ENCODE measurements at places on chromosomes 6 and 20.
A peak's percentile ranks its signal among the peaks of the same experiment; 100 is the strongest.

GRCh38 chr20:7497985-7498384 lies 442.3 kb downstream of the HAO1 start:
- DNase-seq = no peak

DNA sequence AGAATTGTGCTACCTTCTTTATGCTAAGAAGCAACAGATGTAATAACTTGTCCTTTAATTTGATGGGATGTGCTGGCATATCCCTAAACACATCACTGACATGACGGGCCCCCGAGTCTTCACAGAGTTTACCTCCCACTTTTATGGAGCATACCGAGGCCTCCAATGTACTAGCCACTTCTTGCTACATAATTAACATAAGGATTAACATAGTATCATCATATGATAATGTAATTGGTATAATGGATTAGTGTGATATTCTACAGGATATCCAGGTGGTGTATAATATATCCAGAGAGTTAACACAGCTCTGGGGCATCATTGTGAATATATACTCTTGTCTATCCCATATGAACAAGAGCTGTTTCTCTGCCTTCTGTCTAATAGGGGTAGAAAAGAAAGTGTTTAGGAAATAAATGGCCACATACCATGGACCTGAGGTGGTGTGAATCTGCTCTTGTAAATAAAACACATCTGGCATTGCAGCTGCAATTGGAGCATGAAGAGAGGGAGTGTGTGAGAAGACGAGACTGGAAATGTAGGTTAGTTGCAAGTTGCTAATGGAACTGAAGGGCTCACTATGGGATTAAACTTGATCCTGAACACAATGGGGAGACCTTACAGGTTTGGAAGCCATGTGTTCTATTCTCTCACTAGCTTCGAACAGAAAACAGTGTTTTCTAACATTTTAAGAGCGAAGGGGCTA lies 102.3 kb downstream of the IYD start:
- DNase-seq = no peak

DNA sequence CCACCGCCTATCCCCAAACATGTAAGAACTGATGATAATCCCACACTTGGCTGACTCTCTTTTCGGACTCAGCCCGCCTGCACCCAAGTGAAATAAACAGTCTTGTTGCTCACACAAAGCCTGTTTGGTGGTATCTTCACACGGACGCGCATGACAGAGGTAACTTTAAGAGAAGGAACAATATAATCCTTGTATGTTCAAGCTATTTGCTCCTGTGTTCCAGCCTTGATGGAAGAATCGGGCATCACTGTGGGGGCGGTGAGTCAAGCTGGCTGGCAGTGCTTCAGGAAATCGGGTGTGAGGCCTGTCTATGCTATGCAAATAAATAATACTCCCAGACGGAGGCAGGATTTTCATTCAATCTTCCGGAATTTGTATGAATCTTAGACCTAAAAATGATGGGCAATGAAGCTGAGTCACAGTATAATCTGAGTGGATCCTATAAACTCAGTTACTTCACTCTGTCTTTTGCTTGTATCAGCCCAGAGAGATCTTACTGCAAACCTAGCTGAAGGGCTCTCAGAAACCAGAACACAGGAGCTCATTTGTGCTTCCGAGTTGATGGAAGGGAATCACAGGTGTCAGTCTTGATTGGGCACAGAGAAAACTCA lies 45.2 kb upstream of the NT5E start:
- no peak for DNase-seq

GRCh38 chr6:41594766-41595165 lies 43.5 kb upstream of the MDFI start:
- no peak for DNase-seq

- DNase-seq = no peak
Observed at GRCh38 chr20:50716518-50716917, 14.9 kb upstream of the PARD6B start.

DNA sequence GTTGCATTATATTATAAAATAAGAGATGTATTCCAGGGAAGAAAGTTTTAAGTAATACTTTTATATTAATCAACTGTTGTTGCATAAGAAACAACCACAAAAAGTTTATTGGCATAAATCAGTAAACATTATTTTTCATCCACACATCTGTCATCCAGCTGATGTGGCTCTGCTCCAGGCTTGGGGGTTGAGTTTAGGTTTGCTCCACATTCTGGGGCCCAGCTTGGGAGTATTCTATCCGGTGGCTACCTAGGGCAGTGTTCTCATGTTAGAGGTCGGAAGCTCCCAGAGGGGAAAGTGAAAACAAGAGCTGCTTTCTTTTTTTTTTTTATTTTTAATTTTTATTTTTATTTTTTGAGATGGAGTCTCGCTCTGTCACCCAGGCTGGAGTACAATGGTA lies 728.4 kb upstream of the FLRT3 start:
- DNase-seq = no peak

- DNase-seq = no peak
Observed at GRCh38 chr20:51513545-51513944, 29.0 kb downstream of the NFATC2 start.

DNA sequence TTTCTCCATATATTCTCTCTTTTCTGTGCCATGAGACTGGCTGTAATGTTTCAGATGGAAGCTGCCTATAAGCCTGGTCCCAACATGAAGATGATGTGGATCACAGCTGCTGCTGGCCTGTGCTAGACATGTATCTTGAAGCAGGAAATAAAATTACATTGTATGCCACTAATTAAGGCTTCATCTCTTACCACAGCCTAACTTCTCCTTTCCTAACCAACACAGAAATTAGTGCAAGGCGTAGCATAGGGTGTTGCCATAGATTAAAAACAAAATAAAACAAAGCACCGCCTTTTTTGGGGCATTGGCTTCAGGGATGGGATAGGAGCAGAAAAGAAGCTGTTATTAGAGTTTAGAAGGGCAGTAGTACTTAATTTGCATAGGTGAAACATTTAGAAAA lies 4.7 kb upstream of the SLC17A4 start:
- no peak for DNase-seq

DNA sequence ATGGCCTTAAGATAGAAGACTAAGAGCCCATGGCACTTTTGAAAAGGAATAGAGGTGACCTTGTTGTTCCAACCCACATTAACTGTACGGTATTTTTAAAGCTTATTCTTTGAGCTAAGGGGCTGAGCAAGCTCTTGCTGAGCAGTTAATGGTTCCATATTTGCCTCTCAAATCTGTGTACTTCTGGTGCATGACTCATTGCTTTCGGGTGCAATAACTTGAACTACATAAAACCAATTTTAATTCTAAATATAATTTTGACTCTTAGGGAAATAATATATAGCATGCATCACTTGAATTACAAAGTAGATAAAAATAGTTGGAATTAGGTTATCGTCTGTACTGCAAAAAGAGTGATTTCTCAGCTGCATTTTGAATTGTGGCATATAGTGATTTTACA lies 348.1 kb upstream of the CITED2 start:
- no peak for DNase-seq

DNA sequence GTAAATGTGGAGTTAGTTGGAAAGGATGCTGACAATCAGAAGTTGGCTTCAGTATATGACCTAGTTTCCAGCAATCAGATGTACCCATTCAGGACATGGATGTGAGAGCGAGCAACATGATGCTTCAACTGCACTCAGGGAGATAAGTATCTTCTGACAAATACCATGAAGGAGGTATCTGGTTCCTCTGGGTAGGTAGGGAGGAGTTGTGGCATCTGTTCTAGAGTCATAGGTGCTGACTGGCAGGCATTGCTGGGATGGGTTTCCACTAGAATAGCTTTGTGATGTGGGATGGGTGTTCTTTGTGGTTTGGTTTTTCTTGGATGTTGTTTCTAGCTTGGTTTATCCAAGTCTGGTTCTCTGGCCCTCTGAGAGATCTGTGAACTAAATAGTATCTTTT lies 3.9 kb upstream of the REV3L start:
- no peak for DNase-seq

- no peak for DNase-seq
Observed at GRCh38 chr20:44756011-44756688, 10.5 kb downstream of the KCNK15 start.

DNA sequence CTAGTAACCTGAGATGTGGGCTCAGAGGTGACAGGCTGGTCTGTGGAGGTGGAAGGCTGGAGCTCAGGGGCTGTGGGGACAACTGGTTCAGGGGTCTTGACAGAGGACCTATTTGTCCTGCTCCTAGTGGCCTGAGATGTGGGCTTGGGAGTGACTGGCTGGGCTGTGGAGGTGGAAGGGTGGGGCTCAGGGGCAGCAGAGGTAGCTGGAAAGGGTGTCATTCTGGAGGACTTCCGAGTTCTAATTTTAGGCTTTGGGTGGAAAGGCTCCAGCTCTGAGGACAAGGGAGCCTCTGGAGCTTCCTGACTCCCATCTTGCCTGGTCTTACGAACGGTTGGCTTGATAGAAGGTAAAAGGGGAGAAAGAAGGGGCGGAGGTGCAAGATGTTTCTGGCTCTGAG lies 11.5 kb downstream of the MDC1 start:
- DNase-seq = peak; percentile 8

DNA sequence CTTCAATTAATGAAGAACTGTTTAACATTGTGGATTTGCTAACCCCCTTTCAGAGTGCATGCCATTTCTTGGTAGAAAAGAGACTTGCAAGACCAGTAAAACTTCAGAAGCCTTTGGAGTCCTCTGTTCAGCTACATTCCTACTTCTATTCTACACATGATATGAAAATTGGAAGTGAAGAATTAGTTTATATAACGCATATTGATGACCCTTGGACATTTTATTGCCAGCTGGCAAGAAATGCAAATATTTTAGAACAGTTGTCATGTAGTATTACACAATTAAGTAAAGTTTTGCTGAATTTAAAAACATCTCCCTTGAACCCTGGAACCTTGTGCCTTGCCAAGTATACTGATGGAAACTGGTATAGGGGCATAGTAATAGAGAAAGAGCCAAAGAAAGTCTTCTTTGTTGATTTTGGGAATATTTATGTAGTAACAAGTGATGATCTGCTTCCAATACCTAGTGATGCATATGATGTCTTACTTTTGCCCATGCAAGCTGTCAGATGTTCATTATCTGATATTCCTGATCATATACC lies 3.3 kb downstream of the TDRD6 start:
- no peak for DNase-seq

DNA sequence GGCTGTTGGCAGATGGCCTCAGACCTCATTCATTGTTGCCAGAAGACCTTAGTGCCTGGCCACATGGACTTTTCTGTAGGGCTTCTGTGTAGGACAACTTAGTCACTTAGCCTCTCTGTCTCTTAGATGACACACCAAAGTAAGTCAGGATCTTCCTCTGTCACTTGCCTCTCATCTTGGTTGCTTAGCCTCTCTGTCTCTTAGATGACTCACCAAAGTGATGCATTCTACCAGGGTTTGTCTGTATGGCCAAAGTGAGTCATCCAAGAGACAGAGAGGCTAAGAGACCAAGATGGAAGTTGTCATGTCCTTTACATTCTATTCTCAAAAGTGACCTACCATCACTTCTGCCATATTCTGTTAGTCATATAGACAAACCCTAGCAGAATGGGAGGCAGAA lies 255.9 kb upstream of the DEFB112 start:
- no peak for DNase-seq

DNA sequence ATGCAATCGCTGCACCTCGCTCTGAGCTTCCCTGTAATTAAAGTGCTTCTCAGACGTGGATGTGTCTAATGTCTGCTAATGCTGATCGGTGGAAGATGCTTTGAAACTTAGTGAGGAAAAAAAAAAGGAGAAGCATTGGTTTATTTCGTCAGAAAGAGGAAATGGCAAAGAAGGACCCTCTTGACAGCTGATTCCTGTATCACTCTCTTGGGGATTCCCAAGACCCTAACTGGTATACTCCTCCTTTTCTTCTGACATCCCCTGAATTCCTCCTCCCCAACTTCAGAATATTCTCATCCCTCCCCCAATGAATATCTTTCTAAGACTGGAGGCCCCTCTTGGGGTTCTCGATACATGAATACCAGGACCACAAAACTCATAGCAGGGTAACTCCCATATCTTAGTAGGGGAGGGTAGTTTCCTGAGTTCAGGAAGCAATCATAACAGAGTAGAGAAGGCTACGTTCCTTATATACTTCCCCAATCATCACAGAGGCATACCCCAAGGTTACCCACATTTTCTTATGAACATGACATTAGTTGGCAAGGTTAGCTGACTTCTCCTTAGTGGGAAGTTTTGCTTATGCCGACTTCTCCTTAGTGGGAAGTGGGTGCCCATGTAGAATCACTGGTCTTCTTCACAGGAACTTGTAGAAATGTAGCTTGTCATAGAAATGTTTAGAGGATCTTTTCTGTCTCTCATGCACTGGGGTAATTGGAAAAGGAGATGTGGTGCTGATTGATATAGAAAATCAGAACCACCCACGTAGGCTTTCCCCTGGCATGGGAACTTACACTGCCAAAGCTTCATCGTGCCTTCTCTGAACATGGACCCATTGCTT lies 63.8 kb upstream of the ATXN1 start:
- no peak for DNase-seq
